Fibroblast of gingiva (primary cell): ENCODE measurements at places on chromosomes 13 and 19.

- no peak for DNase-seq
These were observed 89.9 kb downstream of the CRYL1 start for GRCh38 chr13:20435616-20436368.

DNA sequence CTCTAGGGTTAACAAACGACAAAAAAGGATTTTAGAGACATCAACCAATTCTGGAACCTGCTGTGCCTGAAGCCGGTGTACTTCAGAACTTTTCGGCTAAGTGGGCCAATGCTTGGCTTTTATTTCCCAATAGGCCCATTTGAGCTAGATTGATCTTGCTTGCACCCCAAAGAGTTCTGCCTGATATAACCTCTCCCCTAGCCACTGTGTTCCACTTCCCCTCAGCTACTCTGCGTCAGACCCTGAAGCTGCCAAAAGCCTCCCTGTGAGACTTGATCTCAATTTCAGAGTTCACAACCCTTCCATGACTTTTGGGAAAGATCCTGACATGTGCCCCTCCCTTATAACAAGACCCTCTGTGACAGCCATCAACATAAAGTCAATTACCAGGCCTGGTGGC is 5.6 kb upstream of the SIGLEC14 start:
- no peak for DNase-seq

GRCh38 chr13:36778083-36778671 is 40.8 kb upstream of the RFXAP start:
- DNase-seq = no peak

- no peak for DNase-seq
These were observed 7.6 kb upstream of the GJB6 start for GRCh38 chr13:20239748-20240147.

DNA sequence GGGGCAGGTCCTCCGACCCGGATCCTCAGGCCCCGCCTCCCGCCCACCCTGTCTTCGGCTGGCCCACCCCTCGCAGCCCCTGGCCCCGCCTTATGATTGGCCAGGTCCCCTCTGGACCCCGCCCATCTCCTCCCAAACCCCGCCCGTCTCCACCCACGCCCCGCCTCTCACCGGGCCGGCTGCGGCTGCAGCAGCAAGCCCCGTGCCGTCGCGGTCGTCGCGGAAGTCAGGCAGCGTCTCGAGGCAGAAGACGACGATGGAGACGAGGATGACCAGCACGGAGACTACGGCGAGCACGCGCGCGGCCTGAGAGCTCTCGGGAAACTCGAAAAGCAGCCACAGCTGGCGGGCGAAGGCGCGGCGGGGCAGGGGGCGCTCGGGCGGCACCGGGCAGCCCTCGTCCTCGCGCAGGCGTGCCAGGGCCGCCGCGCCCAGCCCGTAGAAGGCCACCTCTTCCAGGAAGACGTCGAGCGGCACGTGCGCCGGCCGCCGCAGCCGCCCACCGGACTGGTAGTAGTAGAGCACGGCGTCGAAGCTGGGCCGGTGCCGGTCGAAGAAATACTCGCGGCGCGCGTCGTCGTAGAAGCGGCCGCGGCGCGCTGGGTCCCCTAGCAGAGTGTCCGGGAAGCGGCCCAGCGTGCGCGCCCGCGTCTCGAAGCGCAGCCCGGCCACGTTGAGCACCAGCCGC is 495 bp downstream of the KCNA7 start:
- no peak for DNase-seq

DNA sequence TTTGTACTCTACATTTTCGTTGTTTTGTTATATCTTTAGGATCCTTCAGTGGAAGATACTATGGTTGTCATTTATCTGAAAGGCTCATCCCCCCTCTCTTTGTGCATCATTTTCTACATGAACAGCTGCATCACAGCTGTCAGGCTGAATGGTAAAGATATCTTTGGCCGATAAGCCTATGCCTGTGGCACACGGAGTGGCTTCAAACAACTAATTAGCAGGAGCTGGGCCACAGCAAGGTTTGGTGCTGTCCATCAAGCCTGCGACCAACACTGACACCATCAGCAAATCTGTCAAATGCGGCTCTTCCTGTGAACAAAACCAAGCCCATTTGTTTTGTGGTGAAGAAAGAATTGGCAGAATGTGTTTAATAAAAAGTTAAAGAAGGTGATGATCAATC is 334.4 kb downstream of the PCDH9 start:
- DNase-seq = no peak

GRCh38 chr19:29504454-29504853 is 21.3 kb upstream of the VSTM2B start:
- DNase-seq = no peak

DNA sequence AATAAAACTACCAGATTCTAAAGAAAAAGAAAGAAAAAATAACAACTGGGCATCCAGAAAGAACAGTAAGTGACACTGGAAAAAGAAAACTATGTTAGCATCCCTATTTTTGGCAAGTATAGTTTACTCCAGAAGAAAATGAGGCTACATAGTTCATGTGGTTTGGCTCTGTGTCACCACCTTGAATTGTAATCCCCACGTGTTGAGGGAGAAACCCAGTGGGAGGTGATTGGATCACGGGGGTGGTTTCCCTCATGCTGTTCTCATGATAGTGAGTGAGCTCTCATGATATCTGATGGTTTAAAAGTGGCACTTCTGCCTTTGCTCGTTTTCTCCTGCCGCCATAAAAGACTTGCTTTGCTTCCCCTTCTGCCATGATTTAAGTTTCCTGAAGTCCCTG is 76.9 kb downstream of the ITGBL1 start:
- peak; percentile 84 for DNase-seq

DNA sequence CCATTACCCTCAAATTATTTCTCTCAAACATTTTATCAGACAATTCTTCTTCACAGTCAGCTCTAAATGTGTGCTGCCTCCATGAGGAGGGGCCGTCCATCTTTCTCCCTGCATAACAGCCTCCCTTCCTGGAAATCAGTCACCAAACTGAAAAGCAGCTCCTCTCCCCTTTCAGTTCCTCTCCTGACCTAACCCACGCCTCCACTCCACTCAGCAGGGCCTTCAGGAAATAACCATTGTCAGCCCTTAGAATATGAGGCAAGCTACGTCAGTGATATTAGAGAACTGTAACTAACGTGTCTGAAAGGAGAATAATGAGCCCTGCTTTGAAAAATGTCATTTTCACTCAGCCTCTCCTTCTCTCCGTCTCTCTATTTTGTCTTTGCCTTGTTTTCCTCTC is 116.2 kb downstream of the OLFM4 start:
- no peak for DNase-seq

GRCh38 chr13:111791131-111791530 is 275.8 kb upstream of the SOX1 start:
- no peak for DNase-seq

- no peak for DNase-seq
These were observed at the start of gene KCTD4 for GRCh38 chr13:45200701-45201232. Gene KCTD4, minus strand, starts transcription at chr13:45201045. Its CDS starts 6,478 bp downstream, at chr13:45194567.

DNA sequence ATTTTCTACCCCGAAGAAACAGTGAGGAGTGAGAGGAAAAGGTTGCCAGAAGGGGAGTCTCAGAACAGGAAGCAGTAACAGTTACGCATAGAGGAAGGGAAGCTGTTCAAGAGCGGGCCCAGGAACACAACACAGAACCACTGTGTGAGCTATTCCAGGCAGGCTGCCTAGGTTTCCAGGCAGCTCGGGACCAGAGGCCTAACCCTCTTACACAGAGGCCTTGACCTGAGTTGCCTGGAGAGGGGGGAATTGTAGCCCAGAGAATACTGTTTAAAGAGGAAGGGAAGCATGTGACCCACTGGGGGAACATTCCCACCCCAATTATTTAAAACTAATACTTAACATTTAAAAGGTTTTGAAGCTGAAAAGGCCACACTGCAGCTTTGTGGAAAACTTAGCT is 93.3 kb upstream of the ZNF98 start:
- DNase-seq = no peak

- peak; percentile 38 for DNase-seq
These were observed 14.9 kb downstream of the LMO7 start for GRCh38 chr13:75651013-75651412.

DNA sequence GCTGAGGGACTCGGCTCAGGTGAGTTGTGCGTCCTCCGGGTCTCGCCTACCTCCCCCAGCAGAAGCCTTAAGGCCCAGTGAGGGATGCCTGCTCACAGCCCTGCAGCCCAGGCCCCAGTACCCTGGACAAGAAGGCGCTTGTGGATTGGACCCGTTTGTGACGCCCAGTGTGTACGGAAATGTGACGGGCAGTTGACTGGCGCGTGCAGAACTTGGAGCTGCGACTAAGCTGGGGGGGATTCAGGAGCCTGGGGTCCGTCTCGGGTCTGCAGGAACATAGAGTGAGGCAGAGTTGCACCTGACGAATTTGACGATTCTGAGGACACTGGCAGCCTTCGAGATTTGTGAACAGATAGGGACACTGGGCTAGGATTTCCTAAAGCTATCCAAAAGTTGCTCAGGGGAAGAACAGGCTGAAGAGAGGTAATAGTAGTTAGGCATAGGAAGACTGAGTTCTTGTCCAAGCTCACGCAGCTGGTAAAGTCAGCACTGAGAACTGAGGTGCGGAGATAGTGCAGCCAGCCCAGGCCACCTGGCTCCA is 519 bp downstream of the ZNF551 start:
- no peak for DNase-seq

GRCh38 chr13:44711706-44712105 is 135.6 kb upstream of the TSC22D1 start:
- no peak for DNase-seq

- DNase-seq = no peak
These were observed 1531.7 kb upstream of the SPRY2 start for GRCh38 chr13:81872581-81872980.

GRCh38 chr13:95677564-95678266 is 776 bp downstream of the DNAJC3 start:
- DNase-seq = peak; percentile 12

DNA sequence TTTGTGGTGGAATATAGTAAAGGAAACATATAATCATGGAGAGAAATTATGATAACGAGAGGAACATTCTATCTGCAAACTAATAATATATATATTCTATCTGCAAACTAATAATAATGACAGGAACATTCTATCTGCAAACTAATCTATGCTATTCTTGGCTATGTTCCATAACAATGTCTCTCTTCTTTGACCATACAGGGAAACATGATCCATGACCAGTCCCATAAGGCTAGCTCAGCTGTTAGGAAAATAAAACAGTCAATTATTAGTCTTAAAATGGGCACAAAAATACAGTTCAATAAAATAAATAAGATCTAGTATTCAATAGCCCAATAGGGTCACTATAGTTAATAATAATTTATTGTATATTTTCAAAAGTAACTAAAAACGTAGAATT is 707.8 kb upstream of the PCDH20 start:
- DNase-seq = no peak

DNA sequence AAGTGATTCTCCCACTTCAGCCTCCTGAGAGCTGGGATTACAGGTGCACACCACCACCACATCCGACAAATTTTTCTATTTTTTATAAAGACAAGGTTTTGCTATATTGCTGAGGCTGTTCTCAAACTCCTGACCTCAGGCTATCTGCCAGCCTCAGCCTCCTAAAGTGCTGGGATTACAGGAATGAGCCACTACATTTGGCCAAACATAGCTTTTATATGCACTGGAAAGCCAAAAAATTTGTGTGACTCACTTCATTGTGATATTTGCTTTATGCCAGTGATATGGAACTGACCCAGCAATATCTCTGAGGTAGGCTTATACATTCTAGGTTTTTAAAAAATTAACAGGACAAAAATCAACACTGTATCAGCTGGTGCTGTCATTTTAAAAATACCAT is 26.8 kb upstream of the ACOD1 start:
- peak; percentile 31 for DNase-seq

DNA sequence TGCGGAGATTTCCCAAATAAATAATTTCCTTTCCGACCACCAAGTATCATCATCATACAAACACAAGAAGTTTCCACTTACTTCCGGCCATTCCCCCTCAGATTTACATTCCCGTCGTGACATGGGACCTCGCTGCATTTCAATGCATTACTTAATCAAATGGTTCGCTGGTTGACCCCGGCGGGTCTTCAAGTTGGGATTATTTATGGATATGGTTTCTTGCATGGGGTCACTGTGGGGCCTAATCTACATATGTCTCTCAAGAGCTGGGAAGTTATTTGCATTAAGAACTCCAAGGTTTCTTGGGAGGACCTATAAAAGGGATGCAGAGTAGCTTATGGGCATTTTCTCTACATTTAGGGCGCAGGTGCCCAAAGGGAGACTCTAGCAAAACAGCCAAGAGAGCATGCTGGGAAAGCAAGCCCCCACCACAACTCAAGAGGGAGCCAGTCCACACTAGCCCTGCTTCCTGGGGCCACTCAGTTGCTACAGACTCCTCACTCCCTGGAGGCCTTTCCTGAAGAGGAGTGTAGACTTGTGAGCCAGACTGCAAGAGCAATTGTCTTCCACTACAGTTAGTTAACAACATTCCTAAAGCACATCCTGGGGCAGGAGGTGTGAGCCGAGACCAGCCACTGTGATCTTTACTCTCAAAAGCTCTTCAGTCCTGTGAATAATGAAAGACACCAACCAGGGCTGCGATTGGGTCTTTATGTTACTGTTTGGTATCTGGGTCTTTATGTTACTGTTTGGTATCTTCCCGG is 125.3 kb downstream of the KATNAL1 start:
- no peak for DNase-seq

- DNase-seq = no peak
These were observed at the start of gene TNNT1 for GRCh38 chr19:55149078-55150003. Gene TNNT1, minus strand, starts transcription at chr19:55149206. Its CDS starts 2,049 bp downstream, at chr19:55147157.
